ENCODE measurements at places on chromosomes 6 and 20. TPM values are rescaled to one million over a fixed set of nuclear protein-coding genes. Genes with fewer than 3 reads are reported as not detected.

GRCh38 chr20:48308232-48308781 is 519.5 kb downstream of the PREX1 start:
- peaks cover 2% of the 10 kb centered on the region for H3K27me3 ChIP-seq
- H3K4me3 ChIP-seq = no peak overlapping the region
- H3K4me1 ChIP-seq = no peaks in the 10 kb centered on the region
- no peaks in the 10 kb centered on the region for H3K36me3 ChIP-seq
- H3K27ac ChIP-seq = no peak overlapping the region
- DNase-seq = no peak

DNA sequence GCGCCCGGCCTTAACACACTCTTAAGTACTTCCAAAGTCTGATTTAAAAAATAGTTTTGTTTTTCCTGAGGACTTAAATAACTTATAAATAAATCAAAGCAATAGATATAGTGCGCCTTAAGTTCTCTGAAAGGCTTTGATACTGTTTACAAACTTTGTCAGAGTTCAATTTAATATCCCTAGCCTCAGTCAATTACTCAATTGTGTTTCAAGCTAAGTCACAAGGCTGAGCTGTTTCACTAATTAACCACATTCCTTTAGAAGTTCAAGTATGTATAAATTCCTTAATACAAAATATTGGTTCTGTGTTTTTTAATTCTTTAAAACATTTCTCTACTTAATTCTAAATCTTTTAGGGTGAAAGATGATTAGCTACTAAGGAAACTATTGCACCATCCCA is 178.4 kb upstream of the AGPAT4 start:
- H3K36me3 ChIP-seq = no peaks in the 10 kb centered on the region
- H3K27ac ChIP-seq = no peak overlapping the region
- no peaks in the 10 kb centered on the region for H3K4me1 ChIP-seq
- no peak for DNase-seq

DNA sequence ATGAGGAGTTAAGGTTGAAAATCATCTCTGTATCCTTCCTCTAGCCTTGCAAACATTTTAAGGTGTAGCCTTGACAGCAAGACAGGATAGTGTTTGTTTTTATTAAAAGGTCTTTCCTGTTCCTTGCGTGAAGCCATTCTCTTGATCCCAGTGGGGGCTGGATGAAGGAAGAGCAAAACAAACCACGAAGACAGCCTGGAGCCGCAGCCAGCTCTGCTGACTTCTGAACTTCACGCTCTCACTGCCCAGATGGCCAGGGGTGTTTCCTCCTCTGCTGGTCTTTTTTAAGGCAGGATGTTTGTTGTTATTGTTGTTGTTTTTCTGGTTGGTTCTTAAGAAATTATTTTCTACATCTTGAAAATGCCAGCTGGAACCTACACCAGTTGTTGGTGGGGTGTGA is 156.4 kb downstream of the MTHFD1L start:
- no peak for DNase-seq
- no peaks in the 10 kb centered on the region for H3K4me1 ChIP-seq
- H3K4me3 ChIP-seq = no peak overlapping the region
- no peaks in the 10 kb centered on the region for H3K27me3 ChIP-seq
- peaks cover 7% of the 10 kb centered on the region for H3K36me3 ChIP-seq
- no peak overlapping the region for H3K27ac ChIP-seq

DNA sequence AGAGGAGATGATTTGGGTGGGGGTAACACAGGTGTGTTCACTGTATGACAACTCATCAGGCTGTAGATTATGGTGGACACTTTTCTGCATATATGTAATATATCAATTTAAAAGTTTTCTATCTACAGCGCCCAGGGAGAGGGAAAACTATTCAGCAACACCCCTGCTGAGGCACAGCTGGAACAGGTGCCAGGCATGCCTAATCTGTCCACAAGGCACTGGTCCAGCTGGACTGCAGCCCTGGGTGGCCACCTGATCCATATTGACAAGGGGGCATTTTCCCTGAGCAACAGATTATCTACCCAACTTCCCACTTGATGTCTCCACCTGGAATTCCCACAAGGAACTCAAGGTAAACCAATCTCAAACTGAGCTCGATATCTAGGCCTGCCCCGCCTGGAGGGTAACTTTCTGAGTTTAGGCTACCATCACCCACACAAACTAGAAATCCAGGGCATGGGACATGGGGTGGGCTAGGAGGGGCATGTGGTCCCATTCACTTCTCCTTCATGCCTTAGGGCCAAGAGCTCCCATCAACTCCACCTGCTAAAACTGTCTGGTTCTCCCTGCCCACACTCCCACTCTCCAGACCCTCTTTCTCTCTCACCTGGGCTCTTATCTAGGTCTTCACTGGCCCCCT is 4.6 kb downstream of the SLC22A16 start:
- no peak overlapping the region for H3K4me3 ChIP-seq
- DNase-seq = no peak
- H3K36me3 ChIP-seq = no peaks in the 10 kb centered on the region
- H3K27me3 ChIP-seq = peaks cover 21% of the 10 kb centered on the region

DNA sequence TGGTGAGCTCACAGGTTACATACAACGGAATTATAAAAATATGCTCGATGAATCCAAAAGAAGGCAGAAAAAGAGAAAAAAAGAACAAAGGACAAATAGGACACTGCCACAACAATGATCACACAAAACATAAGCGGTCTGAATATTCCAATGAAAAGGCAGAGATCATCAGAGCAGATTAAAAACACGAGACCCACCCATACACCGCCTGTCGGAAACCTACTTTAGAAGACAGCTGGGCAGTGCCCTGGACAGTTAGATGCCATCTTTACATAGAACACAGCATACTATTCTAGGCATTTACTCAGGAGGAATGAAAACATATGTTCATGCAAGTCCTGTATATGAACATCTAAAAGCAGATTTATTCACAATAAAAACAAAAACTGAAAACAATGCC is 204.1 kb downstream of the TTLL2 start:
- no peaks in the 10 kb centered on the region for H3K27me3 ChIP-seq
- no peaks in the 10 kb centered on the region for H3K36me3 ChIP-seq
- no peak overlapping the region for H3K27ac ChIP-seq
- no peak for DNase-seq
- H3K4me3 ChIP-seq = no peak overlapping the region
- H3K4me1 ChIP-seq = no peaks in the 10 kb centered on the region

GRCh38 chr6:21147995-21148394 is 445.6 kb upstream of the SOX4 start:
- H3K27ac ChIP-seq = no peak overlapping the region
- no peaks in the 10 kb centered on the region for H3K36me3 ChIP-seq
- H3K4me3 ChIP-seq = no peak overlapping the region
- H3K4me1 ChIP-seq = no peaks in the 10 kb centered on the region
- H3K27me3 ChIP-seq = no peaks in the 10 kb centered on the region

GRCh38 chr20:53723045-53723444 is 129.4 kb upstream of the ZNF217 start:
- H3K4me3 ChIP-seq = no peak overlapping the region
- DNase-seq = no peak
- H3K27me3 ChIP-seq = no peaks in the 10 kb centered on the region
- no peaks in the 10 kb centered on the region for H3K36me3 ChIP-seq

- H3K27ac ChIP-seq = no peak overlapping the region
- no peaks in the 10 kb centered on the region for H3K27me3 ChIP-seq
- no peak overlapping the region for H3K4me3 ChIP-seq
- no peak for DNase-seq
Observed at GRCh38 chr6:164832410-164832809, 477.0 kb downstream of the C6orf118 start.

GRCh38 chr6:168515376-168515775 is 74.4 kb downstream of the SMOC2 start:
- no peaks in the 10 kb centered on the region for H3K36me3 ChIP-seq
- H3K27me3 ChIP-seq = peaks cover 7% of the 10 kb centered on the region
- no peak for DNase-seq
- no peak overlapping the region for H3K27ac ChIP-seq

DNA sequence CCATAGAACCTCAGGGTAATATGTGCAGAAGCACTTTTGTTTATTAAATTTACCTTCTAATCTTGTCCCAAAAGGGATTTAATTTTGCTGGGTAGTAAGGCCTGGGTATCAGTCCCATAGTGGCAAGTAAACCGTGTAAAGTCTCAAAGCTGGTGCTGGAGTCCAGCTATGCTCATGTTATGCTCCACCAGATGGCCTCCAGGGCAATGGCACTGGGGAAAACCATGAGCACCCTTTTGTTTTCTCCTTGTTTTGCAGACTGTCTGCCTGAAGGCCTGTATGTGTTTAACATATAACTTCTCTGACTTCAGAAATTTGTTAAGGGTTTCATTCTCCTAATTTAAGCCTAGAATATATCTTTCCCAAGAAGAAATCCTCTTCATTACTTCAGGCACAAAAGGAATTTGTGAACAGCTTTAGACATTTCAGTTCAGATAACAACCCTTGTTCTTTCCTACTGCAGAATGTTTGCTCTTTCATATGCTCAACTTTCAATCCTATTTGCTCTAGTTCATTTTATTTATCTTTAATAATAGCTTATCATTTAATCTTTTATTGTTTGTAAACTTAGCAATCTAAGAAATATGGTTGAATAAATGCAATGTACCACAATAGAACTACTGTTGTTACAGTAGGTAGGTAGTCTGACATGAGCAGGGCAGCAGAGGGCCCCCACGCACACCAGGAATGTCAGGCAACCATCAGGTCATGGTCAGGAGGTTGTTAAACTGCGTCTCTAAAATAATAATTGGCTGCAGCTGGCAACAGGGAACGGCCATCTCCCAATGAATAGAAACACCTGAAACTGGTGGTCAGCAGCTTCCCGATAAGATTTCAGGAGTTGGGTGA is 162.8 kb downstream of the TENT5A start:
- no peaks in the 10 kb centered on the region for H3K36me3 ChIP-seq
- DNase-seq = no peak
- H3K4me3 ChIP-seq = no peak overlapping the region
- H3K27ac ChIP-seq = no peak overlapping the region
- no peaks in the 10 kb centered on the region for H3K27me3 ChIP-seq
- no peaks in the 10 kb centered on the region for H3K4me1 ChIP-seq

DNA sequence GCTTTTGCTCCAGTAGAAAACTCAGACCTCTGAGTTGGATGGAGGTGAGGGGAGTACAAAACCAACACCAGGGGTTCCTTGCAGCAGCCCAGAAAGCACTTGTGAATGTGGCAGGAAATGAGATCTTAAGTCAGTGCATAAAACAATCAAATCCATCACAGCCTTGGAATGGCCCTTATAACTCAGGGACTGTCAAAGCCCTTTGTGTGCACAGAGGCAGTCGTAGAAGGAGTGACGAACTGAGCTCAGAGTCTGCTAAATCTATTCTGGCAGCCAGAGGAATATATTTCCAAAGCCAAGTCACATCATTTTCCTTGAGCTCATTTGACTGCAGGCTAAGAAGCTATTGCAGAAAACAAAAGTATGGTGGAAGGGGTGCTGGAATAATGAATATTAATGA is 676.6 kb downstream of the DHX35 start:
- no peak overlapping the region for H3K27ac ChIP-seq
- no peaks in the 10 kb centered on the region for H3K4me1 ChIP-seq
- no peak for DNase-seq
- no peak overlapping the region for H3K4me3 ChIP-seq

DNA sequence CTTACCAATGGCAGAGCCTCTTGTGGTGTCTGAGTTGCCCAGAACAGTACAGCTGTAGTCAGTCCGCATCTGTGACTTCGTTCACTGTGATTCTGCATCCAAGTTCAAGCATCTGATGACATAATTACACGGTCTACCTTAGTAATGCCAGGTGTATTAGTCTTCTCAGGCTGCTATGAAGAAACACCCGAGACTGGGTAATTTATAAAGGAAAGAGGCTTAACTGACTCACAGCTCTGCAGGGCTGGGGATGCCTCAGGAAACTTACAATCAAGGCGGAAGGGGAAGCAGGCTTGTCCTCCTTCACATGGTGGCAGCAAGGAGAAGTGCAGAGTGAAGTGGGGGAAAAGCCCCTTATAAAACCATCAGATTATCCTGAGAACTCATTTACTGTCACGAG is 163.9 kb upstream of the SULF2 start:
- no peak overlapping the region for H3K4me3 ChIP-seq
- H3K27ac ChIP-seq = no peak overlapping the region
- H3K4me1 ChIP-seq = no peaks in the 10 kb centered on the region
- no peak for DNase-seq
- no peaks in the 10 kb centered on the region for H3K36me3 ChIP-seq

DNA sequence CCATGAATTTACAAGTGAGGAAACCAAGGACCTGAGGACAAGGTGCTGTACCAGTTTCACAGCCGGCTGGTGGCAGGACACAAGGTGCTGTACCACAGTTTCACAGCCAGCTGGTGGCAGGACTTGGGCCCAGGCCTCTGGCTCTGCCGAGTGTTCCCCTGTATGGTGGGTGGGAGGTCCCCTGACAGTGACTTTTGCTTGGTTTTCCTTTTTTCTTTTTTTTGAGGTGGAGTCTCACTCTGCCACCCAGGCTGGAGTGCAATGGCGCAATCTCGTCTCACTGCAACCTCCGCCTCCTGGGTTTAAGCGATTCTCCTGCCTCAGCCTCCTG is 212.4 kb downstream of the LY86 start:
- no peaks in the 10 kb centered on the region for H3K27me3 ChIP-seq
- H3K36me3 ChIP-seq = no peaks in the 10 kb centered on the region
- no peak for DNase-seq
- H3K4me3 ChIP-seq = no peak overlapping the region
- no peak overlapping the region for H3K27ac ChIP-seq
- no peaks in the 10 kb centered on the region for H3K4me1 ChIP-seq

DNA sequence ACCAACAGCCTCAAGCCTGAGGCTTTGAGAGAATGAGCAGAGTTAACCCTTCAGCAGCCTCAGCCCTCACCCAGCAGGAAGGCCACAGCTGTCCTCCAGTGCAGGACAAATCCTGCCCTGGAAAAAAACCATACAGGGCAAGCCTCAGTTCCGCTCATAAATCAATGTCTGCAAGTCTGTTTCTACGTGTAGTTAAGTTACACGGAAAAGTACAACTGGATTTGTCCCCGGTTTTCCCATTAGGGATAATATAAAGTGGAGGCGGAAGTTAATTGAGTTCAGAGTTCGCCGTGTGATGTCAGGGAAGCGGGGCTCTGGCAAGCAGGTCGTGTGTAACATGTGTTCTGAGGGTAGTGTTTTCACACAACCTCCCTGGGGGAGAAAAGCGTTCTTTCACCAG is 44.2 kb upstream of the EYA2 start:
- no peaks in the 10 kb centered on the region for H3K27me3 ChIP-seq
- no peaks in the 10 kb centered on the region for H3K36me3 ChIP-seq
- H3K4me1 ChIP-seq = peaks cover 5% of the 10 kb centered on the region
- peak overlapping the region; percentile 70 for H3K27ac ChIP-seq

The GGT7 gene
- polyA plus RNA-seq = 7.9 TPM

The RPL7L1 gene
- polyA plus RNA-seq = 90.6 TPM

The BANF2 gene
- polyA plus RNA-seq = not detected

The PHACTR3 gene
- polyA plus RNA-seq = 8.3 TPM

The PDE10A gene
- 2.7 TPM for polyA plus RNA-seq

The ZNF341 gene
- 3.3 TPM for polyA plus RNA-seq

The PTCRA gene
- 0.15 TPM for polyA plus RNA-seq

The CDK19 gene
- polyA plus RNA-seq = 18.3 TPM

The ERVFRD-1 gene
- 1.3 TPM for polyA plus RNA-seq

The NKX2-2 gene
- 4.1 TPM for polyA plus RNA-seq

The SLC17A2 gene
- polyA plus RNA-seq = 0.01 TPM

The LRRN4 gene
- 6.3 TPM for polyA plus RNA-seq

The RIPPLY2 gene
- polyA plus RNA-seq = 0.88 TPM

The FAXC gene
- 4.9 TPM for polyA plus RNA-seq

The OGFR gene
- polyA plus RNA-seq = 46.1 TPM

The FAM217A gene
- 0.69 TPM for polyA plus RNA-seq

The LGSN gene
- polyA plus RNA-seq = 0.04 TPM

The CLVS2 gene
- polyA plus RNA-seq = 0.70 TPM
